ENCODE measurements at places on chromosomes 16 and 17.

DNA sequence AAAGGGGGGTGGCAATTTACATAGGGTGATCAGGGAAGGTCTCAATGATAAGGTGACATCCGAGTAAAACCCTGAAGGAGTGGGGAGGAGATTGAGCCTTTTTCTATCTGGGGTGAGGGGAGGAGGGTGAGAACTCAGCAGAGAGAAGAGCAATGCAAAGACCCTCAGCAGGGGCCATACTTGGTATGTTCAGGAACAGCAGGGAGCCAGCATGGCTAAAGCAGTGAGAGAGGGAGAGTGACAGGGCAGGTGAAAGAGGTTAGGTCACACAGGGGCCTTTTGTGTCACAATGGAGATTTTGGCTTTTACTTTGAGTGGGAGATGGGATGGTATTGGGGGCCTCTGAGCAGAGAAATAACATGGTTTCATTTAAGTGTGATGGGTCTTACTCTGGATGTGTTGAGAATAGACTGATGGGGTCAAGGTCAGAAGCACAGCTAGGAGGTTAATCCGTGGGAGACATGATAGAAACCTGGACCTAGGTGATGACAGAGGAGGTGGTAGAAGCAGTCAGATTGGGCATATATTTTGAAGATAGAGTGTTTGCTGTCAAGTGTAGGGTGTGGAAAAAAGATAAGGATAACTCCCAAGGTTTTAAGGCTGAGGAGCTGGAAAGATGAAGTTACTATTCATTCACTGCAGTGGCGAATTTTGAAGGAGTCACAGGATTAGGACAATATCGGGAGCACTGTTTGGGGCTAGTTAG, 6.2 kb downstream of the SP2 start:
- no peak for DNase-seq

GRCh38 chr17:38747463-38748148, 530 bp downstream of the PCGF2 start:
- DNase-seq: no peak

GRCh38 chr17:60510031-60510430, 16.0 kb downstream of the APPBP2 start:
- DNase-seq: no peak

GRCh38 chr16:80065541-80065940, 465.0 kb upstream of the MAF start:
- no peak for DNase-seq

DNA sequence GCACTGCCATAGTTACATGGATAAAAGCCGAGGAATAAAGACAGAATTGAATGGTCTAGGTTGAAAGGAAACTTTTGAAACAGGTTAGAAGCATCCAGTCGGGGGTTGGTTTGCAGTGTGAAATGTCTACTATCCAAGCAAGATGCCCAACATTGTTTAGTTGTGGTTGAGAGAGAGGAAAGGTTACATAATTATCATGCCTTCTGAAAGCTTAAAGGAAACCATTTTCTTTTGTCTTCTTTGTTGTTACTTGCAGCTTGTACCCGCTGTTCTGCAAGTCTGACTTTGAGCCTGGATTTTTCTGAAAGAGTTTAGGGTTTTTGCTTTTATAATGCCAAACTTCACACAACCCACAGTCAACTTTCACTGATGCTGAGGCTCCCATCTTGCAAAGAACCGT, 167.9 kb downstream of the AXIN2 start:
- DNase-seq: no peak

DNA sequence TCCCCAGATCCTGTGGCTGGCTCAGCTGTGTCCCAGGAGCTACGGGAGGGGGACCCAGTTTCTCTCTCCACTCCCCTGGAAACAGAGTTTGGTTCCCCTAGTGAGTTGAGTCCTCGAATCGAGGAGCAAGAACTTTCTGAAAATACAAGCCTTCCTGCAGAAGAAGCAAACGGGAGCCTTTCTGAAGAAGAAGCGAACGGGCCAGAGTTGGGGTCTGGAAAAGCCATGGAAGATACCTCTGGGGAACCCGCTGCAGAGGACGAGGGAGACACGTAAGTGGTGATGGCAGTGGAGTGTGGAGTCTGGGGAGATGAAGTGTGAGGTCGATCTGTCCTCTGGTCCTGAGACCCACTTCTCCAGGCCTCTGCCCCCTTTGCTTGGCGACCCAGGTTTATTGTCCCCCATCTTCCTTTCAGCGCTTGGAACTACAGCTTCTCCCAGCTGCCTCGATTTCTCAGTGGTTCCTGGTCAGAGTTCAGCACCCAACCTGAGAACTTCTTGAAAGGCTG, 585 bp downstream of the WRAP53 start:
- DNase-seq: no peak

DNA sequence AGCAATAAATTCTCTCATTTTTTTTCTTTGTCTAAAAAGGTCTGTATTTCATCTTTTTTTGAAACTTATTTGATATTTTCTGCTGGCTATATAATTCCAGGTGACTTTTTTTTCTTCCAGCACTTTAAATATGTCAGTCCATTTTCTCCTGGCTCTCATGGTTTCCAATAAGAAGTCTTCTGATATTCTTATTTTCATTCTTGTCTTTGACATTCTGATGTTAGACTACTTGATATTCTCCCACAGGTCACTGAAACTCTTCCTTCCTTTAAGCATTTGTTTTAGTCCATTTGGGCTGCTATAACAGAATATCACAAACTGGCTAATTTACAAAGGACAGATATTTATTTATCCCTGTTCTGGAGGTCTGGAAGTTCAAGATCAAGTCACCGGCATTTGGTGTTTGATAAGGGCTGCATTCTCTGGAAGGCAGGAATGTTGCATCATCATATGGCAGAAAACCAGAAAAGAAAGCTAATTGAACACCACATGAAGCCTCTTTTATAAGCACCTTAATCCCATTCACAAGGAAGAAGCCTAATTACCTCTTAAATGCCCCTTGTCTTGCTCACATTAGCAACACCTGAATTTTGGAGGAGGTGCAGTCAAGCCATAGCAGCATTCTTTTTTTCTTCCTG, 242.1 kb upstream of the TNRC6C start:
- DNase-seq: no peak

DNA sequence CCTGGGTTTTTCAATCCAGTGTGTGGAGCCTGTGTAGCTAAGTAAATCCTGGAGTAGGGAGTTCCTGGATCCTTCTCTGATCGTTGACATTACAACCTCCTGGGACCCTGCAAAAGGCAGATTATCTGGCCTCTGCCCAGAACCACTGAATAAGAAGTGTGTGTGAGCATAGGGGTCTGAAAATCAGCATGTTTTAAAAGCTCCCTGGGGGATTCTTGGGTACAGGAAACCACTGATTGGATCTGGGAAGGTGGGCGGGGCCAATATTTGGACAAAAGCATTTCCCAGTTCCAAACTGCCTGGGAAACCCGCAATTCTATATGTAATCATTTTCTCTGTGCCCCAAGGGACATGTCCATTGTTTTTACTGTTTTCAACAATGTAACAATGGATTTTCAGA, 27.2 kb upstream of the BEAN1 start:
- DNase-seq: no peak

- no peak for DNase-seq
These were observed 1.7 kb downstream of the TMC6 start for GRCh38 chr17:78126895-78127238.

DNA sequence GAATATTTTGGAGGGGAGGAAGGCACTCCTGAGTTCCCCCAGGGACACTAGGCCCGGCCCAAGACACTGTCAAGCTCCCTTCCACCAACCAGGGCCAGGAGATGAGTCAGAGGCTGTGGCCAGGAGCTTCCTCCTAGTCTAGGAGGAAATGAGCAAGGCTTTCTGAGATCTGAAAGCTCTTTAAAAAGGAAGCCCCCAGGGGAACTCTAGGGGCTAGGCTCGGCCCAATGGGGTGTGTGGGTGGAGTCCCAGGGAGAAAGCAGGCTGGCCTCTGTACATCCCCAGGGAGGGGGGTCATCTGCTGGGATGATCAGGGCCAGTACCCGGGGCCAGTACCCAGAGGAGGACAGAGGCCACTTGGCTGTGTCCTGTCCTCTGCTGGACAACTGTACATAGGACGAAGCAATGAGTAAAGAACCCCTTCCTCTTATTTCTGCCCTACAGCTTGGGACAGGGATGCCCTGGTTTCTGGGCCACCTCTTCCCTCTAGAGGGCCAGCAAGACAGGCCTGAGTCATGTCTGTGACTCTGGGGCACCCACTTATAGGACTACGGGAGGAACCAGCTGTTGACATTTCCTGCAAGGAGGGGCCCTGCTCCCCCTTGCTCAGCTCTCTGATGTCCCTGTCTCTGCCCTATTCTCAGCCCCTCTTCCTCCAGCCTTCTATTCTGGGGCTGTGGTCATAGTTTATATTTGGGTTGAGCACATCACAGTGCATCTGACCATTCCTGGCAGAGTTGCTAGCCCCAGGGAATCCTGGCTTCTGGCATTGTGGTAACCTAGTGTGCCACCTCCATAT, 2.7 kb downstream of the FHOD1 start:
- peak; percentile 75 for DNase-seq

DNA sequence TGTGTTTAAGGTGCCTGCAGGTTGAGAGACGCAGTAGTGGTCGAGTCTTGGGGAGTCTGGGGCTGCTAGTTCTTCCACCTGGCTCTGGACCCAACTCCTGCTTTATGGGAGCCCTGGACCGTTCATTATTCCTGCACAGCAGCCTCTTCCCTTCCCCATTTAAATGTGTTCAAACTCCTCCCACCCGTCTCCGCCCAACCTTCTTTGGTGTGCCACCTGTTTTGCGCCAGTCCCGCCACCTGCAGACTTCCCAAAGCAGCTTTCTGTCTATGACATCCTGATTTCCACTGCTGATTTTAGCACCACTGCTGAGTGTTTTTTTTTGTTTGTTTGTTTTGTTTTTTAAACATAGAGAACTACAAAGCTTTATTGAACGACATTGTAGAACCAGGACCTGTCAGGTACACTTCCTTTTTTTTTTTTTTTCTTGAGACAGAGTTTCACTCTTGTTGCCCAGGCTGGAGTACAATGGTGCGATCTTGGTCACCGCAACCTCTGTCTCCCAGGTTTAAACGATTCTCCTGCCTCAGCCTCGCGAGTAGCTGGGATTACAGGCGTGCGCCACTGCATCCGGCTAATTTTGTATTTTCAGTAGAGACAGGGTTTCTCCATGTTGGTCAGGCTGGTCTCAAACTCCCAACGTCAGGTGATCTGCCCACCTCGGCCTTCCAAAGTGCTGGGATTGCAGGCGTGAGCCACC, 12.8 kb downstream of the ADORA2B start:
- DNase-seq: no peak

- no peak for DNase-seq
These were observed 5.0 kb upstream of the SLC38A8 start for GRCh38 chr16:84047626-84048025.

GRCh38 chr17:29650396-29650795, 27.7 kb upstream of the CORO6 start:
- DNase-seq: no peak

DNA sequence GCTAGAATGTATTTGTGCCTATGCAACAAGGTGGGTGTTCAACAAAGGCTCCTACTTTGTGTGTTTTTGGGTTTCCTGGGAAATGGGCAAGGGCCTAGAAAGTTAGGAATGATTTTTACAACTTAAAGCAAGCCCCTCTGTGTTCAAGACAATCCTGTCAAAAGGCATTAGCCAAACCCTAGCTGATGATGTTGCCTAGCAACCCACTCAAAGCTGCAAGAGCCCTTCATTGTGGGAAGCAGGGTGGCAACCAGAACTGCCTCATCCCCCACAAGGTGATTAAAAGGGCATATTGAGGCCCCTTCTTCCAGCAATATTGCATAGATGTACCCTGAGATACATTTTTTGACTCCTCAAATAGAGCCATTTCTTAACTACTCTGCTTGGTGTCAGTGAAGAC, 16.0 kb upstream of the RASL10B start:
- DNase-seq: no peak

DNA sequence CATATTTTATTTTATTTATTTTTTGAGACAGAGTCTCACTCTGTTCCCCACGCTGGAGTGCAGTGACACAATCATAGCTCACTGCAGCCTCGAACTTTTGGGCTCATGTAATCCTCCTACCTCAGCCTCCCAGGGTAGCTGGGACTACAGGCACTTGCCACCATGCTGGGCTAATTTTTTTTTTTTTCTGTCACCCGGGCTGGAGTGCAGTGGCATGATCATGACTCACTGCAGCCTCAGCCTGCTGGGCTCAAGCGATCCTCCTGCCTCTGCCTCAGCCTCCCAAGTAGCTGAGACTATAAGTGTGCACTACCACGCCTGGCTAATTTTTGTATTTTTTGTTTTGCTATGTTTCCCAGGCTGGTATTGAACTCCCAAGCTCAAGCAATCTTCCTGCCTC, 17.1 kb downstream of the UNC45B start:
- no peak for DNase-seq

DNA sequence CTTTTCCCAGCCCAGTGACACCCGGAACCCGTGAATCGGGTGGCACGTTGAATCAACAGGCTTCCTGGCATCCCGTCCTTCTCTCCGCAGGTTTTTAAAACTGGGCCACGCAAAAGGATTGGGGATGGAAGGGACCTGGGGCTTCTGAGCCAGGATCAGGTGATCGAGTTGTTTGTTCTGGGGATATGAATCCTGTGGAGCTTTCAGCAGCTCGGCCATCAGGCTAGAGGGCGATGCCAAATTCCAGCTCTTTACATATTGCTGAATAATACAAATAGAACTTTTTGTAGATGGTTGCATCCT, 473 bp downstream of the SUPT6H start:
- no peak for DNase-seq

DNA sequence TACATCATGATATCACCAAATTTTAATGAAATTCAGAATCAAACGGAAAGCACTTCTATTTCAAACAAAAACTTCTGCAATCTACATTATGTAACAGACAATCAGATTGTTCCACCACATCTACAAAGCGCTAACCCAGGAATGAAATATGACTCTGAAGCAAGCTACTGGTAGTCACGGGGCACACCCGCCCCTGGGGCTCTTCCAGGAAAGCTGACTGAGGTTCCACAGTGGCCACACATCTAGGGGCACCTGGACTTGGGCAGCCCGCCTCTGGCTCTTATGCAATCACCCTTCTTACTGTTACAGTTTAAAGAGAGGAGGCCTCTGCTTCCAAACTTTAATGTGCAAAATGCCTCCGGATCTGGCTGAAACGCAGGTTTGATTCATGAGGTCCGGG, 27.5 kb downstream of the ZCCHC14 start:
- peak; percentile 12 for DNase-seq

DNA sequence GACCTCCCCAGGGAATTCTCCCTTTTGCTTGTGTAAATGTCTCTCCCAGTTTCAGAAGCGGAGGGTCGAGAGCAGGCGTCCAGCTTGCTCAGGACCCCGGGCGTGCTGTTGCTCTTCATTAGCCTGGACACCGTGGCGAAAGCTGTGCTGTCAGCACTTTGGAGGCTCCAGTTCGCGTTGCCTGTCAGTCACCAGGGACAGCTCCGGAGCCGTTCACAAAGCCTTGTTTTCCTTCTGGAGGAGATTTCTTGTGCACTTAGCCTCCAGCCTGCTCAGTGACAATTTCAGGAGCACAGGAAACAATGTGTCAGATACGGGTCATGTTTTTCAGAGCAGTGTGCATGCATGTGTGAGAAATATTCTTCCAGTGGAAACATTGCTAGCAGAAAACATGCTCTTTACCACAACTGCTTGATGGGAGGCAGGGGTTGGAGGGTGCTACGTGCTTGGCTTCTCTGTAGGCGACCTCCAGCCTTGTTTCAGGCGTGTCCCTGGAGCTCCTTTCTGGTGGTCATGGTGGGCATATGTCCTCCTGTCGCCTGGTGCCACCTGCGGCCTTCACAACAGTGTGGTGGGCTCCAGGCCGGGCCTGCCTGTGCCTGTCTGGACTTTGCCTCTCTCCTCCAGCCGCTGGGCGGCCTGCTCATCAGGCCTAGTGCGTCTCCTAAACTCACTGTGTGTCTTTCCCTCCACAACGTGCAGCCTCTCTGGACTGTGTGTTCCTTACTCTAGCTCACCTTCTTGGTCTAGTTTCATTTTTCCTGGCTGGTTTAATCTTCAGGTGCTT, 29.0 kb downstream of the ZNF750 start:
- no peak for DNase-seq

GRCh38 chr17:75878174-75878998, at the start of gene TRIM47:
TRIM47 (minus strand) TSS chr17:75878581; CDS start chr17:75878548, 33 bp downstream.
- no peak for DNase-seq
